NCI-H2107 (cell line): ENCODE measurements at places on chromosomes 6 and 20.

- DNase-seq, result no peak
Observed at GRCh38 chr20:6180531-6180930, 57.7 kb upstream of the FERMT1 start.

DNA sequence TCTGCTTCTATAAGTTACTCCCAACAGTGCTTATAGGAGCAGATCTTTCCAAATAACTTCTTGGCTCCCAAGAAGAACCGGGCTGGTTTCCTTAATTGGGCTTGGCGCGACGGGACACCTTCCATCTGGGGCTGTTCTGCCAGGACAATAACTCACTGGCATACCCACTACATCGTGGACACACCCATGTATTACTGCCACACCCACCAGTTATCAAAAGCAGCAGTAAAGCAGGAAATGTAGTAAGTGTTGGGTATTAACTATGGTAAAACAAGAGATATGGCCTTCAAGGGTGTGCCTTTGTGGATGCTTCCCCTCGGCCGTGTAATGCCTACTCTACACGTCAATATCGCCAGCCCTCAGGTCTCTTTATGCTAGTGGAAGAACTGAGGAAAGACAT, 24.7 kb downstream of the CNKSR3 start:
- DNase-seq, result no peak

GRCh38 chr6:20978151-20978614, 443.9 kb downstream of the CDKAL1 start:
- DNase-seq, result no peak

GRCh38 chr6:122049341-122049740, 350.1 kb upstream of the HSF2 start:
- no peak for DNase-seq

- no peak for DNase-seq
Observed at GRCh38 chr6:142705054-142705453, 239.9 kb downstream of the HIVEP2 start.

- no peak for DNase-seq
Observed at GRCh38 chr6:75171567-75171966, 34.3 kb downstream of the COL12A1 start.

GRCh38 chr6:13729891-13730290, 18.3 kb upstream of the RANBP9 start:
- no peak for DNase-seq

GRCh38 chr6:31693535-31693934, 9.6 kb downstream of the ABHD16A start:
- no peak for DNase-seq

GRCh38 chr6:11426571-11426970, 111.0 kb upstream of the TMEM170B start:
- no peak for DNase-seq

GRCh38 chr6:33323623-33323948, 6.0 kb upstream of the ZBTB22 start:
- no peak for DNase-seq

DNA sequence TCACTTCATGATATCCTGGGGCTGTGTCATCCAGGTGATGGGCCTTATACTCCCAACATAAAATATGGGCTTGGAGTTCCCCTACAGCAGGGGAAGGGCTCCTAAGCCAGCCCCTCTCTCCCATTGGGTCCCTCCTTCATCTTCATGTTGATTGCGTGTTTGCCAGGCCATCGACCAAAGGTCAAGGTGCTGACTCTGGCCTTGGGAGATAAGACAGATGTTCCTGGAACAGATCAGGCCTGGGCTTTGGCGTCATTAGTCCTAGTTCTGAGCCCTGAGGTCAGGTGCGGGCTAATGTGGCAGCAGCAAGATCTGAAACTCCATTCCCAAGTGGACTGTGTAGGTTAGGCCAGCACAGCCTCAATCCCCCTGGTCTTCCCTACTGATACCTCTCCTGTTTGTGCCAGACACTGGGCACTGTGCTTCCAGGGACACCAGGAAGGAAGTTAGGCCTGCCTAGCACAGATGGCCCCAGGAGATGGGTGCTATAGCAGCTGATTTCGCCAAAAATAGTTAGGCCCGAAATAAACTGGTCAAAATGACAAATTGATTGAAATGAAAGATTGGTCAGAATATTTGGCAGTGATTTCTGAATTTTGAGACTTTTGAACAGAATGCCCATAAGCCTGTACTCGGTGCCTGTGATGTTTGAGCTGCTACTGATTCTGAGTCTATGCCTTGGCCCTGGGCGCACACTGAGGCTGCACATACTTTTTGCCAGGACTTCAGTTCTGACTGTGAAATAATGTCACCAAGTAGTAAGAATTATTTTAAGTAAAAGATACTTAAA, 28.8 kb downstream of the EPB41L1 start:
- DNase-seq, result no peak

- no peak for DNase-seq
Observed at GRCh38 chr6:44068607-44069296, 58.5 kb downstream of the MRPL14 start.

- DNase-seq, result no peak
Observed at GRCh38 chr20:58146081-58146745, 82.2 kb downstream of the ANKRD60 start.

DNA sequence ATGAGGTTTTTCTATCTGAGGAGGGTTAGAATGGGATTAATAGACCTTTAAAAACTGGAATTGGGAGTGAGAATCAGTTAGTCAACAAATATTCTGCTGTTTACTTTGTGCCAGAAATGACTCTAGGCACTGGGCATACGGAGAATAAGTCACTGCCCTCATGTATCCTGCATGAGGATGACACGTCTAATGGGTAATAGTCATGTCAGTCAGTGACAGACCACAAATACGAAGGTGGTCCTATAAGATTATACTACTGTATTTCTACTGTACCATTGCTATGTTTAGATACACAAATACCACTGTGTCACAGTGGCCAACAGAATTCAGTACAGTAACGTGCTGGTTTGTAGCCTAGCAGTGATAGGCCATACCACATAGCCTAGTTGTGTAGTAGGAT, 30.7 kb downstream of the ZFAND3 start:
- DNase-seq, result no peak

DNA sequence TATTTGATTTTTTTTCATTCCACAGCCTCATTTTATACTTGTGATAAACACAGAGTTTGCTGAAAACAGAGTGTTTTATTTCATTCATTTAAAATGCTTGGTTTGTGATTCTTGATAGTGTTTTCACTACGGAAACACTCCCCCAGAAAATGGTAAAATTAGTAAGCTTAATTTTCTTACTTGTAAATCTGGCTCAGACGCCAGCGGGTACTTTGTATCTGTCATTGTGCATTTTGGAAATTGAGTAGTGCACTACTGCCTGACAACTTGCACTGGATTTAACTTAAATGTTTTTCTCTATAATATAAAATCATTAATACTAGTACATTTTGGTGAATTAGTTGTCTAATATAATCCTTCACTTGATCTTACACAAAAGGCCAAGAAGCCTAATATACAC, 37.0 kb upstream of the HINT3 start:
- DNase-seq, result no peak

GRCh38 chr20:45967551-45968080, 4.4 kb downstream of the ZNF335 start:
- no peak for DNase-seq

DNA sequence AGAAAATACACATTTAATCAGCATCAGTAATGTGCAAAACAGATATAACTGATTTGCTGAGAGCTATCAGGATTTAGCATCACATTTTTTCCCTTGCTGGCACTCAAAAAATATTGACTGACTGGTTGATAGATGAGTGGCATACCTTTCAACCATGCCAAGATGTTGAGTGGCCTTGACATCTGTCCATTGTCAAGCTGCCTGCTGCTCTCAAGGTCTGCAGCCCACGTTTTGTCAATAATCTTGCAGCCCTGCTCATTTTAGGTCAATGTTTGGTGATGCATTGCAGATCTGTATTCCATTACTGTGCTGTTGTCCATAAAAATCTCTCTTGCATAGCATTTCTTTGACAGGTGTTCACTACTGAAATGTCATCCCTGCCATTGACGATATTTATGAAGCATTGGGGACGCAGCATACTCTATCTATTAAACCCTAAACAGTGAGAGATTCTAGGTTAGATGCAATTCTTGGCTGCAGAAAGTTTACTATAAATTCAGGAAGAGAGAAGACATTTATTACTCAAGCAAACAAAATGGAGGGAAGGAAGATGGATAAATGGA, 111.6 kb downstream of the BFSP1 start:
- no peak for DNase-seq

DNA sequence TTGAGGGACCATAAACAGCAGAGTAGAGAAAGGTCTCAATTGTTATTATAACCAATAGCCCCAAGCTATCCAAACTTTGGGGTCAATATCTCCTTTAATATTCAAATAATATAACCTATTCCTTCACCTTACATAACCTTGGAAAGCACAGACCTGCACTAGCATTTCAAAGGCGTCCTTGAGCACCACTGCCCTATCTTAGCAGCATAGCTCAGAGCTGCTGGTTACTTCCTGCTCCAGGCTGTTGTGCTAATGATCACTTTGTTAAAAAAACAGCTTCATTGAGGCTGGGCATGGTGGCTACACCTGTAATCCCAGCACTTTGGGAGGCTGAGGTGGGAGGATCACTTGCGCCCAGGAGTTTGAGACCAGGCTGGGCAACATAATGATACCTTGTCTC, 10.5 kb downstream of the SLC35D3 start:
- DNase-seq, result no peak

DNA sequence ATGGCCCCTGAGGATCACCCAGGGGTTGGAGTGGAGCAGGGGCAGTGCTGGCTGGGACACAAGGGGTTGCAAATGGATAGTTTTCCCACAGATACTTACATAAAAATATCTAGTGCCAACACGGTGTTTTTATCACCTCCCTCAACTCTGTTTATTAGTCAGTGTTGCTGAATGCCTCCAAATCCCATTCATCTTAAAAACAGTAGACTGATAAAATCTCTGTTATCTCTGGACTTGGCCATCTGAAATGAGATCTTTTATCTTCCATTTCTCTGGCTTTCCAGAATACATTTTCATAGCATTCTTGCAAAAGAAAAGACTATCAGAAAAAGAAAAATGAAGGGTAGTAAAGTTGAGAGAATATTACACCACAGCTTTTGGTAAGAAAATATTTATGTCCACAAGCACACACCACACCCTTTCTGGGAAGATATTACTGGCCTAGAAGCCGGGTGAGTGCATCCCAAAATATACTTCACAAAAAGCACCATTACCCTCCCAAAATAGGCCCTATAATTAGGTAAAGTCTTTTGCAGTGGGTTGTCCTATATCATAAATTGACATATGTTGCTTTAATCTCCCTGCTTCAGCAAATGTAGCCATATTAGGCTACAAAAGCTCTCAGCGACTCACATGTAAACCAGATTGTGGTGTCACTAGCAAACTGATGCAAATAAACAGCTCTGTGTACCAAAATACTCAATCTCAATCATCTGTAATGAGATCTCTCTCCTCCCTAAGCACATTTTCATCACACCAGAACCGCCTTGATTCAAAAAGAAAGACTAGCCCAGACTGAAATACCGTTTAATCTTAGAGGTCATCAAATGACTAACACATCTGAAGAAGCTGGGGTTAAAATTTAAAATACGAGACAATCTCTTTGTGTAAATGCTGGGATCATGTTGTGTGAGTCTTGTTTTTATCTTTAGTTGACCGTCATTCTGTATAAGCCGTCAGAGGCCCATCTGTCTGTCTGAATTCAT, 96.7 kb downstream of the FYN start:
- no peak for DNase-seq

- no peak for DNase-seq
Observed at GRCh38 chr20:63496596-63497120, 2.2 kb downstream of the EEF1A2 start.

DNA sequence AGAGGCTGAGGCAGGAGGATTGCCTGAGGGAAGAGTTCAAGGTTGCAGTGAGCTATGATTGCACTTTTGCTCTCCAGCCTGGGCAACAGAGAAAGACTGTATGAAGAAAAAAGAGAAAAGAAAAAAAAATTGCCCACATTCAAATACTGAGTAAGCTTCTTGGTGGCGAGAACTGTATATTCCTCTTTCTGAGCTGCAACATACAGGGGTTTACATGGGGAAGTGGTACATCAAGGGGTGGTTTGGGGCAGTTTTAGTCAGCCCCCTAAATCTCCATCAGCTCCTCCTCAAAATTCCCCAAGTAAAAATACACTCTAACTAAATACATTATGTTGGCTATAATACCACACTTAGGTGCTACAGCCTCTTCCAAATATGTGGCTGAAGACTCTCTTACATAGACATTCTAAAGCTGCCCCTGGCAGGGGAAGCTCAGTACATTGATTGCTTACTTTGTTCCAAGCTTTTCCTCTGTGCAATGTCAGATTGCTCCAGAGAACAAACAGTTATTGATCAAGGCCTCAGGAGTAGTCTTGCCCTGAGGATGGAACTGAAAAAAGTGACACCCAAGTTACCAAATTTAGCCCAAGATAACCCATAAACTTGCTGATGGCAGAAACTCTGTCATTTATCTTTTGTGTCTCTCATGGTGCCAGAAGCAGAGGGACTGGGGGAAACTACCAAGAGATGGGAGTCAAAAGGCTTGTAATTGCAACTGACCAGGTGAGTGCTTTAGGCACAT, 107.4 kb upstream of the RIPOR2 start:
- no peak for DNase-seq

DNA sequence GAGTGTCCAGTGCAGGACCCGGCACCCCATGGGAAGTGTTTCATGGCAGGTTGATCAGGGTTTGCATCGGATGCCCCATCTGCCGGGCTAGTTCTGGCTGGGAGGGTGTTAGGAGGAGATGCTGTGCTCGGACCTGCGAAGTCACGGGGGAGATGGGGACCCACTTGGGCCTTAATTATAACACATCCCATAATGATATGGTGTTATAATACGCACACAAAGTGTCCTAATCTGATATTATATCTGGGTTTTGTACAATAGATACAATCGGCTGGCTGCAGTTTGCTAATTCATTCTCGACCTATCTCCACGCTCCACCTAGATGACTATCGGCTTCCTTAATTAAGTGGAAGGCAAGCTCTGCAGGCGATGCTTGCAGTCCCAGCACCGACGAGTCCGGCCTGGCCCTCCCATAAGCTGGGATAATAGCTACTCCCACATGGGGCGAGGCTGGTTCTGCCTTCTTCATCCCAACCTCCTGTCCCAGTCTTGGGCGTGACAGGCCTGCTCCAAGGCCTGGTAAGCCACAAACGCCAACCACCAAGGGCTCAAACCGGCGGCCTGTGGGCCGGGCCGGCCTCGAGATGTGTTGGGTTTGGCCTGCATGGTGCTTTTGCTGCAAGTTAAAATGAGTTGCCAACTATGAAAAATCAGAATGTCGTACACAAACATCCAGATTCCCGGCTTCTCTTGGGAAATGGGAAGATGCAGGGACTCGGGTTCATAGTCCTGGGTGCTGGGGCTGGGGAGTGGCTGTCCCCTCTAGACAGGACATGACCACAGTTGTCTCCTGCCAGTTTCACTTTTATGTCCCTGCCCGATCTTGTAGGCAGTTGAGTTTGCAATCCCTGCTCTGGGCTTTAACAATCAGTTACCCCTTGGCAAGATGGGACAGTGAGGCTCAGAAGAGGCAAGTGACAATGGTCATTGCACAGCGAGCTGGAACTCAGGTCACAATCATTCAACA, 32.7 kb downstream of the CEBPB start:
- no peak for DNase-seq

- DNase-seq, result no peak
Observed at GRCh38 chr20:17568045-17568788, 1.7 kb upstream of the DSTN start.
